ENCODE measurements at places on chromosomes 5 and 9.

GRCh38 chr5:64835266-64835665, 66.5 kb downstream of the CWC27 start:
- DNase-seq, result no peak

DNA sequence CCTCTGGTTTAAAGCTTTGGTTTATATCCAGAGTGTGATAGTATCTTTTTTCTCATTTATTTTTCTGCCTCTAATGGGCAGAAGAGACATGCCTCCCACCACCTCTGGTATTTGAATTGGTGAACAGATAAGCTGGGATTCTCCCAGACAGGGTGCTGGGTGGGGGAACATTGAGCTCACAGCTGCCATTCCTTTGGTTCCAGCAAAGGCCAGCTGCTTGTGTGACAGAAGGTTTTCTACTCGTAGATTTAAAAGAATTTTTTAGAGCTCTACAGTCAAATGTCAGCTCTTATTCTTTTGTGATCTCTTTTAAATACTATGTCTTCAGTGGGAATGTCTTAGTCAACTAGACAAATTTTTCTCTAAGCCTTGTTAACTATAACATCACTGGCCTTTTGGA, 54.7 kb upstream of the ADAMTS16 start:
- DNase-seq, result no peak

GRCh38 chr9:92798358-92798757, 33.7 kb upstream of the BICD2 start:
- DNase-seq, result no peak

GRCh38 chr5:28602429-28602828, 1564.0 kb upstream of the CDH9 start:
- no peak for DNase-seq

Measured in stimulated activated naive B cell treated with anti-CD40 and anti-IgM and Interleukin-4, amounts not matched to agents 10 μg/mL and 1 μg/mL and 100 μg/mL, for 72 hours (primary cell).